ENCODE measurements at places on chromosomes 6 and 20.

DNA sequence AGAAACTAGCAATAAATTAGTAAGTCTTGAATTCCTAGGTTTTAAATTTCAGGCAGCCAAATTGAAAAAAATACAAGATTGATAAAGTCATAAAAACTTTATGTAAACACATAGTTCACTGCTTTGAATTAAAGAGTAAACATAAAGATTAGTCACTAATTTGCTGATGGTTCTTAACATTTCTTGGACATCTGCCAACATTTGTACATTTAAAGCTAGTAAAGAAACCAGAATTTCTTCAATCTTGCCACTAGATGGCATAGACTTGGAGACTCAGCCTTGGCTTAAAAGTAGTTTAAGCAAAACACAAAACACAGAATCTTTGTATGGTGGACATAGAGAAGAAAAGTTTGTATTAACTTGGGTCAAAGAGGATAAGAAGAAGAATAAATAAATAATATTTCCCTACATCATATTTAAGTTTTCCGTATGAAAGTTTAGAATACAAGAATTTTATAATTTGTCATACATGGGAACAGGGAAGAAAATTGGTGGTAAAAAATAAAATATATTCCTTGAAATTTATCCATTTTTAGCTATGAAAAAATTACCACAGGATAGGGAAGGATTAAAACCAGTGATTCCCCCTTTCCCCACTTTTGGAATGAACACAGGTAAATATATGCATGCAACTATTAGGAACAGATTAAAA, 41.7 kb upstream of the FAM135A start:
- peak; percentile 83 for DNase-seq

GRCh38 chr6:166341464-166341863, 881 bp downstream of the SFT2D1 start:
- DNase-seq = peak; percentile 81

GRCh38 chr6:71049198-71049770, 92.4 kb upstream of the B3GAT2 start:
- no peak for DNase-seq

GRCh38 chr6:119090256-119090655, 11.8 kb upstream of the FAM184A start:
- no peak for DNase-seq

GRCh38 chr6:91672201-91672600, 1085.3 kb upstream of the MAP3K7 start:
- no peak for DNase-seq

- peak; percentile 76 for DNase-seq
Observed at GRCh38 chr6:150417899-150418826, 49.4 kb downstream of the IYD start.

DNA sequence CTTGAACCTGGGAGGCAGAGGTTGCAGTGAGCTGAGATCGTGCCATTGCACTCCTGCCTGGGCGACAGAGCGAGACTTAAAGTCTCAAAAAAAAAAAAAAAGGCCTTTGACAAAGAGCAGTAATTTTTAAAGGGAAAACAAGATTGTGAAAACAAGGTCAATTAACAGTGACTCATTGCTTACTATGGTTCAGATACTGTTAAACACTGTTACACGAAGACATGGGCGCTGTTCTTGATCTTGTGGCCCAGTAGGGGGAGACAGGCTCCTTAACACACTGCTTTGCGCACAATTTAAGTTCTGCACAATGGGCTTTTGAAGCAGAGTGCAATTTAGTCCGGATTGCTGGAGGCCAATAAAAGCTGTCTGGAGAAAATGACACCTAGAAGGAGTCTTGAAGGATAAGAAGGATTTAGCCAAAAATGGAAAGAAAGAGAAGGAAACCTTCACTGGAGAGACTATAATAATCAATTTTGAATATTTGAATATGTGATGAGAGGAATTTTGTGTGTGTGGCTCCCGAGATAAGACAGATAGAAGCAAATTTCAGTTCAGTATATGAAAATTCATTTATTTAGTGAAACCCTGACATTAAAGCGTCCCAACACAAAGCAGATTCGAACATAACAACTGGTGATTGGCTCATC, 6.0 kb upstream of the LATS1 start:
- DNase-seq = peak; percentile 83

DNA sequence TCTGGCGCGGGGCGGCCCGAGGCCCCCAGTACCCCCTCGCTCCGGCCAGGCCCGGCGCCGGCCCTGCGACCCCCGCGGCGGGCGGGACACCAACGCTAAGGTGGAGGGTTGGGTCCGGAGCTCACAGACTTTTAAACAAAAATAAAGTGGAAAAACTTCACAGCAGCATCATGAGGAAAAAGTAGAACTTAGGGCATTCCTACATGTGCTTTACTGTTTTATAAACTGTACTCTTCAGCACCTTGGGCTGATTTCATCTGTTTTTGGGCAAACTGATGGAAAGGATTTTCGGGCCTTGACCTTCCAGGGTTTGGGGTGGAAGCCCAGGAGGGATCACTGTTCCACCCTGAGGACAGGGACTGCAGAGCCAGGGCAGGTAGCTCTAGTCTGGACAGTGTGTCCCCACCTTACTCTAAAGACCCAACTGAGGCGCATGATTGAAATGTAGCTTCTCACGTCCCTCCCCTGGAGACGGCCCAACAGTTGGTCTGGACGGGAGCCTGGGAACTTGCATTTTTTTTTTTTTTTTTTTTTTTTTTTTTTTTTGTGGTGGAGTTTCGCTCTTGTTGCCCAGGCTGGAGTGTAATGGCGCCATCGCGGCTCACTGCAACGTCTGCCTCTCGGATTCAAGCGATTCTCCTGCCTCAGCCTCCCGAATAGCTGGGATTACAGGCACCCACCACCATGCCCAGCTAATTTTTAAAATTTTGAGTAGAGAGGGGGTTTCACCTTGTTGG, 740 bp downstream of the NELFCD start:
- DNase-seq = peak; percentile 20

- no peak for DNase-seq
Observed at GRCh38 chr6:28914941-28915340, 8.8 kb downstream of the TRIM27 start.

GRCh38 chr6:134435814-134436280, 117.9 kb upstream of the SGK1 start:
- no peak for DNase-seq

- DNase-seq = no peak
Observed at GRCh38 chr6:156703719-156704118, 73.5 kb upstream of the ARID1B start.

All from common myeloid progenitor, CD34-positive (primary cell).